Stimulated activated CD4-positive, alpha-beta T cell treated with anti-CD3 and anti-CD28 coated beads, Interleukin-12 subunit alpha, Interleukin-12 subunit beta, amount 100 ng/mL, for 24 hours (primary cell): ENCODE measurements at places on chromosomes 7 and 10.

GRCh38 chr7:459584-460373, 59.9 kb downstream of the PDGFA start:
- DNase-seq, result no peak

DNA sequence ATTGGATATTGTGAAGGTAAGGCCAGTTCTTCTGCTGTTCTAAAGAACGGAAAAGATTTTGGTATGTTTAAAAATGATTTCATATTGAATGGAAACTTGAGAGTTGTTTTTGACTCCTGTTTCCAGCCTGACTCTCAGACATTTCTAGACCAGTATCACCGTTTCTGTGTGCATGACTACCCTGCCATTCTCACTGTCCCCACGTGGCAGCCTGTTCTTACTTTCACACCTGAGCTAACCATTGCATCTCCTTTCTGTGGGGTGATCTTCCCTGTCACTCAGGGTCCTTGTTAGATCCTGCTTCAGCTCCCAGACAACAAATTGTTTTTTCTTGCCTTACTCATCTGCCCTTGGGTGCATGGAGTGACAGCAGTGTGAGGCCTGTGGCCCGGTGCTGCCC, 38.9 kb downstream of the GLRX3 start:
- no peak for DNase-seq

DNA sequence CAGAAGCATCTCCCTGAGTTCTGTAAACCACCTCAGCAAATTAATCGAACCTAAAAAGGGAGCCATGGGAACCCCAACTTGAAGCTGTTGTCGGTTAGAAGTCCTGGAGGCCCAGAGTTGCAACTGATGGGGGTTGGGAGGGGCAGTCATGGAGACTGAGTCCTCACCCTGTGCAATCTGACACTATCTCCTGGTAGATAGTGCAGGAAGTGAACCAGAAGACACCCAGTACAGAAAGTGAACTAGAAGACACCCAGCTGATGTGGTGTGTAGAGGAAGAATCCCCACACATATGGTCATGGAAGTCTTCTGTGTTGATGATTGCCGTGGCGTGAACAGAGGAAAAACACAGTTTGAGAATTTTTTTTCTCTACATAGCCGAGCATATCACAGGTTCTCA, 58.8 kb upstream of the SRRM3 start:
- DNase-seq, result no peak

GRCh38 chr7:84482476-84482875, 287.9 kb upstream of the SEMA3A start:
- no peak for DNase-seq

DNA sequence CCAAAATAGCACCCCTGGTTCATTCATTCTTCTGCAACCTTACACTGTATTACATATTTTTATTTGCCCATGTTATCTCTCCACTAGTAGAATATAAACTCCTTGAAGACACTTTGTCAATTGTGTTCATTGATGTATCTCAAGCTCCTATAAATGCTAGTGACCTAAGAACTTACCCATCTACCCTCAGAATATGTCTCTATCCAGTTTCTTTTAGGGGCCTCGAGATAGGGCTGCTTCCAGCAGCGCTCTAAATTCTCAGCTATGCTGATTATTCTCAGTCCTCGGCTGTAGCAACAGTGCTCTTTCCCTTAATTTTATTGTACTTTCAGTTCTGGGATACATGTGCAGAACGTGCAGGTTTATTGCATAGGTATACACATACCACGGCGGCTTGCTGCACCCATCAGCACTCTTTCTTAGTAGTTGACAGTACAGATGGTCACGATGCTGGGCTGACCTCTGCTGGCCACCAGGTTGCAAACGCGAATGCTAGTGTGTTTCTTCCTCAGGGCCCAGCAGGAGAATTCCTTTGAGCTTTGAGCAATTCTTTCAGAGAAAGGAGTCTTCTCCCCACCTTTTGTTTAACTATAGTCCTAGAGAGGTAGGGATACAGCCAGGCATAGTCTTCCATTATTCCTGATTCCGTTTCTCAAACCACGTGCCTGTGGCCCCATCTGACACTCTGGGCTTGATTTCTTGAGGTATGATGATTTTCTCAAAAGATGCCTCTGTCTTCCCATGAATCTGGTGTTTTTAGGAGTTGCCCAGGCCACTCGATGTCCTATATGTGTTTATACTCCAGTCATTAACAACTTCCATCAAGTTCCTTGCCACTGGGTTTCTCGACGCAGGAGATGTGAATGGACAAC, 49.1 kb upstream of the CDC14C start:
- DNase-seq, result no peak

DNA sequence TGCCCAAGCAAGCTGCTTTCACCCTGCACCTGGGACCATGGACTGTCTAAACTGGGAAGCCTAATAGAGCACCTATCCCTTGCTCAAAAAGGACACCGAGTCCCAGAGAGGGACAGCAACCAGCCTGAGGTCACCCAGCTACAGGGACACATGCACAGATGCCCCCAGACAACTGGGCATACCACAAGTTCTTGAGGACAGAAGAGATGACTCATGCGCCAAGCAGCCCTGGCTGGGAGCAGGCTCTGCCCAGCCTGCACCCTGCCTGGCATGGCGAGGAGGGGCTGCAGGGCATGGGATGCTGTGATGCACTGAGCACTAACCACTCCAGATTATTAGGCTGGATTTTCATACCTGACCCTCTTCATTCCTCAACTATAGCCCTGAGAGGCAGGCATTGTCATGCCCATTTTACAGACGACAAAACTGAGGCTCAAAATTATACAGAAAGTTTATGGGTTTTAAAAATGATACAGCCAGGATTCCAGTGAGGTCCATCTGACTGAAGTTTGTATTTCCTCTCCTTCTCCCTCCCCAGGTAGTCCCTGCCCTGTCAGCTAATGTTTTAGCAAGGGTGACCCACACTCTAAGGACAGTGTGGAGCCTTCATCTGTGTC, 289.3 kb upstream of the ZMIZ1 start:
- DNase-seq, result no peak

DNA sequence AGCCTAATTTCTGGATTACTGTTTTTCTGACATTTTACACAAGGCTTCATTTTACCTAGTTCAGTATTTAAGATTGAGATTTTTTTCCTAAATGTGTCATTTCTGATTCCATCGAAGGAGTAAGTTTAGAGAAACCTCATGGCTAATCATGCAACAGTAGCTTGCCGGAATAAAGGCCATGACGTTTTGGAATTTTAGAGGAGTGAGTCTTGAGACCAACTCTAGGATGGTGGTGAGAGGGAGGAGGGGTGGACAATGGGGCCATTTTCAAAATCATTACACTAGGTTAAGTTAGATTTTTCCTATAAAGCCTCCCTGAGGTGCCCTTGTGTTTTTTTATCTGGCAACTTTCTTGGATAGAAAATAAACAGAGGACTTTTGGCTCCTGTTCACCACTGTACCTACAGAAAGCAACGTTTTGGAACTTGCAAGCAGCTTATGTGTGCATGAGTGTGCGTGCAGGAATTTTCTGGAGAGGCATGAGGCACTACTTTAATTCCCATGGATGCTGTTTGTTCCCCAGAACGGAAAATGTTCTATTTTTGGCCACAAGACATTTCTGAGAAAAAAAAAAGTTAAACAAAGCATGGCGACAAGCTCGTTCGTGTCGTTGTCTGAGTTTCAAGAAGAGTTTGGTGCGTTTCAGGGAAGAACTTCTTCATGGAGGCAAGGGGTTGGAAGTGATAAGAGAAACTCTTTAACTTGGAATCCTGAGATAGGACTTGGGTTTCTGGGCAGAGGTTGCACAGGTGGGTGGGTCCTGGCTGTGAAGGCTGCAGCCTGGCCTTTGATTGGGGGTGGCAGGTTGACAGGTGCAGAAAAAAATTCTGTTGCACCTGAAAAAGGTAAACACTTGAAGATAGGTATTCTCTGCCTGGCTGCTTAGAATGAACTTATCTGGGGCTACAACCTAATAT, 178.1 kb downstream of the PTEN start:
- DNase-seq, result no peak

DNA sequence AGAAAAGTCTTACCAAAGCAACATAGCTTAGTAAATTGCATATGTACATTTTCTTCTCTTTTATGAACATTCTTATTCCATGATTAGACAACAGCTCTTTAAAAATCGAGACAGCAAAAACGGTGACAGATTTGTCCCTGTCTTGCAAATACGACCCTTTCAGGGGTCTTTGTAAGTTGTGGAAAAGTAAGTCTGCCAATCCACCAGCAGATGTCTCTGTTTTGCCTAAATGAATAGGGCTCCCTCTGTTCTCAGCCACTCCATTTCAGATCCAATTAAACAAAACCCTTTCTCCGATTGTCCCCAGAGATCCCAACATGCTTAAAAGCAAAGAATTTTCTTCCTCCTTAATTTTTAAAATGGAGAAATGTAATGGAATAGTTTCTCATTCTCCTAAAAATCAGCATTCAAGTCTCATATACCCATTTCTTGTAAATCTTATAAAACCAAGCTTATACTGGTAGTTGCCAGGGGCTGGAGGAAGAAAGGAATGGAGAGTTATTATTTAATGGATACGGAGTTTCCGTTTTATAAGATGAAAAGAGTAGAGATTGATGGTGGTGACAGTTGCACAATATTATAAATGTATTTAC, 61.0 kb upstream of the NFE2L3 start:
- DNase-seq, result no peak

DNA sequence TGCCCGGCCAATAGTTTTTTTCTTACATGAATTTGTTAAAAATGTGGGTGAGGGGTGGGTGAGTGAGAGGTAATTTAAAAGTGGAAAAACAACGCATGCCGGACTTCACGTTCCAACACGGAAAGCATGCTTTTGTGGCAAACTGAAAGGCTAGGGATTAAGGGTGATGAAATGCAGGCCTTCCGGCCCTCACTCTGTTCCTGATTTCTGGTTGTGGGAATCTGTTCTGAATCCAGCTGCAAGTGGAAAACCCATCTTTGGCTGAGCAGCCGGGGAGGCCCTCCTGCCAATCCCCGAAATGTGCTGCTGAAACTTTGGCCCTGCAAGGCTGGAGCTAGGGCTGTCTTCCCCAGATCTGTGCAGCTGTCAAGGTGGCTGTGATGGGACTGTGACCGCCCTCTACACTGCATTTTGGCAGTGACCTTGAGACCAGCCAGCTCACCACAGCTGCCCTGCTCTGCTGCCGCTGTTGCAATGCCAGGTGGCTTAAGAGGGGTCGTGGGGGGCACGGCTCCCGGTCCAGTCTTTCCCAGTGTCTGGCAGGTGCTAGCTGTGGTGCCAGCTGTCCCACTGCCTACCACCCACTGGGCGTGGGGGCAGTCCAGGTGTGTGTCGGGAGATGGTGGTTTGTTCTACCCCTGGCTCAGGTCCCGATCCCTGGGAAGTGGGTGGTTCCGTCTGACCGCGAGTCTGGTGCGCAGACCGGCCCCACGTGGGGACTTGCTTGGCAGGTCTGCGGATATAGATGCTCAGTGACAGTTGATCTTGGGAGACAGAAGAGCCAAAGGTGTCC, 39.0 kb downstream of the TET1 start:
- no peak for DNase-seq

GRCh38 chr10:11435581-11435981, 175.9 kb downstream of the USP6NL start:
- no peak for DNase-seq

DNA sequence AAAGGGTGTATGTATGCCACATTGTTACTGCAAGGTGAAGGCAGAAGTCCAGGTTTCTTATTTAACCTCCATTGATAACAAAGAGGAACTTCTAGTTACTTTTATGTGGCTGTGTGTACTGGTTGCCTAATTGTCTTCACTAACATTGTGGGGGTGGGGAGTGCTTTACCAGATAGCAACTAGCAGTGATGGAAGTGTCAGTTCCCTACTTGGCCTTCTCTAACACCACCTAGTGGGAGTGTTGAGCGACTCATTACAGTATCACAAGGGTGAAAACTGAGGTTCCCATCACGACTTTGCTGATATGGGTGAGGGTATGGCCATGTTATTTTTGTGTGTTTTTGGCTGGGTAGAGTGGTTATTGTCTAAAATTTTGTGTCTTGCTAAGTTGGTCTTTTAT, 274.4 kb downstream of the THSD7A start:
- DNase-seq, result no peak

GRCh38 chr7:108464743-108465142, 8.5 kb upstream of the NRCAM start:
- DNase-seq, result no peak

GRCh38 chr7:366161-366803, 76.3 kb downstream of the FOXL3 start:
- DNase-seq, result no peak

GRCh38 chr10:86889997-86890396, 67.4 kb downstream of the MMRN2 start:
- DNase-seq, result no peak

DNA sequence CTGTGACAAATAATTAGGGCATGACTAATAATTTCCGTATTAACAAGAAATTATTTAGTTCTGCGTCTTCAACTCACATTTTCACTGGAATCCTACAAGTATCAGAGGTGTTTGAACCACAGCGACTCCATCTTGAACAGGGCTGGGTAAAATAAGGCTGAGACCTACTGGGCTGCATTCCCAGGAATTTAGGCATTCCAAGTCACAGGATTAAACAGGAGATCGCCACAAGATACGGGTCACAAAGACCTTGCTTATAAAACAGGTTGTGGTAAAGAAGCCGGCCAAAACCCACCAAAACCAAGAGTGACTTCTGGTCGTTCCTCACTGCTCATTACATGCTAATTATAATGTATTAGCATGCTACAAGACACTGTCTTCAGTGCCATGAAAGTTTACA, 14.9 kb upstream of the LANCL2 start:
- no peak for DNase-seq

GRCh38 chr10:80078448-80079311, at the start of gene TMEM254:
TMEM254 (plus strand) TSS chr10:80078665; CDS start chr10:80078700, 35 bp downstream.
- peak; percentile 71 for DNase-seq

DNA sequence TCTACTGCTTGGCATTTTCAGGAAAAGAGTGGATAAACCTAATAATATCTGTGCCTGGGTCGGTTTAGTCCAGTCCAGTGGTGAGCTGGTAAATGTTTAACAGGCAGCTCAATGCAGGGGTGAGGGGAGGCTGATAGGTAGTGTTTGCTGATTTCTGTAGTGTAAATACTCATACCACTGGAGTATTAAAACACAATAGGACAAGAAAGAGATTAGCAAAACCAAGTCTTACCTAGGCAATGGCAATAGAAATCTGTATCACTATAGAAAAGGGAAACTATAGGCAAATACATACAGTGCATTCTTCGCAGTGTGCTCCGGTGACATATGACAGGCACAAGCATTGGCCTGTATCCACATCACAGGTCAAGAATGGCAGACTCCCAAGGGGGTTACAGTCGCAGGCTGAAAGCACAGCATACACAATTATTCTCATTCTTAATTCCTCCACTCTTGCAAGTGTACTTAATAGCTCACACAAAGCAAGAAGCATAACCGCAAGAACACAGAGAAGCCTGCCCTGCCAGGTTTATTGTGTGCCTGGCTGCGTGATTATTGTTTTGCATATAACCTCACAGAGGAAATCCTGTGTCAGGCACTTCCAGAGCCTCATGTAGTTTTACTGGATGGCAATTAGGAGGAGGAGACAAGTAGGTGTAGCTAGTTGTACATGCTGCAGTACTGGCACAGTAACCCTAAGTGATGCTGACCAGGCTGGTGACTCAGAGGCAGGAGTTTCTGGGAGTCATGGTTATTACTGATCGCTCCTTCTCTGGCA, 35.0 kb downstream of the LAMB4 start:
- no peak for DNase-seq
